Left lung (tissue), 14 donors: ENCODE measurements at places on chromosomes 1 and 21.

- no peak for DNase-seq
These were observed 1515.2 kb downstream of the PLA2G4A start for GRCh38 chr1:188343914-188344313.

DNA sequence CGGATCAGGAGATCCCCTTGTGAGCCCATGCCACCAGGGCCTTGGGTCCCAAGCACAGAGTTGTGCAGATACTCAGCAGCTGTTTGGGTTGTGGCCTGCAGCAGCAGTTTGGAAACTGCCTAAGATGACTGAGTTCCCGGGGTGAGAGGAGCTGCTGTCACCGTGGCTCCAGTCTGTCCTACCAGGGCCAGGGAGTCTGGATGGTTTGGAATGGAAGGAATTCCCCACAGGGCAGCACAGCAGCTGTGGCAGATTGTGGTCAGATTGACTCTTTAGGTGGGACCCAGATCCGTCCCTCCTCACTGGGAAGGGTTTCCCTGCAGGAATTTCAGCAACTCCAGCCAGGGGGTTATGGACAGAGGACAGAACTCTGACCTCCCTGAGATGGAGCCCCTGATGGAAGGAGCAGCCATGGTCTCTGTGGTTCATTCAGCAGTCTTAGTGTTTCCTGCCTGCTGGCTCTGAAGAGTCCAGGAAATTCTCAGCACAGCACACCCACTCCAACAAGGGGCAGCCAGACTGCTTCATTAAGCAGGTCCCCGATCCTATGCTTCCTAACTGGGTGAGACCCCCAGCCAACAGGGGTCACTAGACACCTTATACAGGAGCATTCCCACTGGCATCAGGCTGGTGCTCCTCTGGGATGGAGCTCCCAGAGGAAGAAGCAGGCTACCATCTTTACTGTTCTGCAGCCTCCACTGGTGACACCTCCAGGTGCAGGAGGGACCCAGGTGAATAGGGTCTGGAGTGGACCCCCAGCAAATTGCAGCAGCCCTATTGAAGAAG is 51.5 kb upstream of the TNFSF4 start:
- DNase-seq: no peak

DNA sequence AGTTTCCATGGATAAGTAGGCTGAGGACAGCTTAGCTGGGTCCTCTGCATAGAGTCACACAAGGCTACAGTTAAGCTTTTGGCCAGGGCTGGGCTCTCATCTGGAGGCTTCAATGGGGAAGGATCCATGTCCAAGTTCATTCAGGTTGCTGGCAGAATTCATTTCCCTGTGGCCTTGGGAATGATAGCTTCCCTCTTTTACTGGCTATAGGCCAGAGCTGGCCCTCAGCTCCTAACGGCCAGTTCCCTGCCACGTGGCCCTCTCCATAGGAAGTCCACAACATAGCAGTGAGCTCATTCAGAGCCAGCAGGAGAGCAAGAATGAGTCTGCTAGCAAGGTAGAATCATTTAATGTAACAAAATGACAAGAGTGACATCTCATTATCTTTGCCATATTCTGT is 15.1 kb upstream of the PODN start:
- no peak for DNase-seq

GRCh38 chr1:16458831-16459230 is 18.3 kb downstream of the NECAP2 start:
- DNase-seq: no peak

- no peak for DNase-seq
These were observed 4.5 kb downstream of the LEPR start for GRCh38 chr1:65425006-65425405.

GRCh38 chr1:227299688-227300087 is 18.6 kb downstream of the CDC42BPA start:
- no peak for DNase-seq

- DNase-seq: no peak
These were observed 15.7 kb downstream of the PEX14 start for GRCh38 chr1:10490286-10490970.

- no peak for DNase-seq
These were observed 227.0 kb downstream of the PBX1 start for GRCh38 chr1:164785841-164786534.

GRCh38 chr1:92167151-92167550 is 50.6 kb upstream of the C1orf146 start:
- DNase-seq: no peak

GRCh38 chr1:84541679-84542078 is 32.6 kb downstream of the CTBS start:
- no peak for DNase-seq

GRCh38 chr21:34986561-34987500 is 62.3 kb downstream of the RUNX1 start:
- peak; percentile 44 for DNase-seq

- no peak for DNase-seq
These were observed 3.8 kb upstream of the RGSL1 start for GRCh38 chr1:182446033-182446669.

GRCh38 chr1:242639104-242639503 is 114.6 kb upstream of the PLD5 start:
- no peak for DNase-seq

- no peak for DNase-seq
These were observed 453.2 kb downstream of the PTPRU start for GRCh38 chr1:29689372-29690030.

DNA sequence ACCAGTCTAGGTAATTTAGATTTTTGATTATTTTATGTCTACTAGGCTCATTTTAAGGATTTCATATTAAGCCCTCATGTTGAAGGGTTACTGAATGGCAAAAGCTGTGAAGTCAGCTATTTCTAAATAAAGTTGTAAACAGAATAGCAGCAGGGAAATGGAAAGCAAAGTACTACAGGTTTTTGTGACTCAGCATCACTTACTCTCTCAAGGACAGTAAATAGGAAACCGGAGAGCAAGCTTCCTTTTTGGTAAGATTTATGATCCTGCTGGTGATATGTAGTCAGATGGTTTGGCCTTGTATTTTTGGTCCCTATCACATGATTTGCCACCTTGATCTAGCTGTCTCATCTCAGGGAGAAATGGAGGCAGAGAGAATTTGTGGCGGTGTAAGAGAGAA is 226.0 kb downstream of the RPS6KC1 start:
- DNase-seq: no peak
